ENCODE measurements at places on chromosomes 12 and 14.
A peak's percentile ranks its signal among the peaks of the same experiment; 100 is the strongest.

- no peak for DNase-seq
Measured at GRCh38 chr12:129530517-129530916, 373.3 kb downstream of the TMEM132D start.

DNA sequence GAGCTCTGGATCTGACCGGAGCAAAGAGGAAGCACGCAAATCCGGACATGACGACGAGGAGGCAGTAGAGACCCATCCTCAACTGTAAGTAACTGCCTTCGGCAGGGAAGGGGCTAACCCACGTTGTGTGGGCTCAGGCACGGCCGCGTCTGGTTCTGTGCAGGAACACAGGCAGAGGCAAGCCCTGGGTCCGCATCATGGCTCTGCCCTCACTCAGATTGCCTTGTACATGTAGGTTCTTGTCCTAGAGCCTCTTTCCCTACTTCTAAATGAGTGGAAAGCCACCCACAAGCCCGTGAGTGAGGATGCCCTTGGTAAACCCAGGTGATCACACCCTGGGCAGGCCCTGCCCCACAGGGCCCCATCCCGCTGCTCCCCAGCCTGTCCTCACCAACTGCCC lies 8.9 kb upstream of the RPLP0 start:
- DNase-seq, result no peak

GRCh38 chr14:99568567-99569560 lies 35.1 kb downstream of the CCDC85C start:
- DNase-seq, result no peak

DNA sequence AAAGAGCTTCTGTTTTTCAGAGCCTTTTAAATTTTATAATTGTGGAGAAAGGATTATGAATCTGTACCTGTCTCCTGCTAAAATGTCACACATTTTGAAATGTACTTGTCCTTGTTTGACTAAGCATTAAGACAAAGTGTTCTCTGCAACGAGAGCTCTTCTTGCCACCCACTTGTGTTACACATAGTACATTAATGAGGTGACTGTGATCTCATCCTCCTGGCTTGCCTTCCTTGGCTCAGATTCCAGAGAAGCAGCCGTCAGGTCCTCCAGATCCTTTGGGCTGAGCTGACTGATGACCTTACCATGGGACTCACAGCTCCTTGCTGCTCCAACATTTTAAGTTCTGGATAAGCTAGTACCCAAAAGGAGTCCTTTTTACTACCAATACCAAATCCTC lies 81.4 kb downstream of the BBS10 start:
- DNase-seq, result no peak

DNA sequence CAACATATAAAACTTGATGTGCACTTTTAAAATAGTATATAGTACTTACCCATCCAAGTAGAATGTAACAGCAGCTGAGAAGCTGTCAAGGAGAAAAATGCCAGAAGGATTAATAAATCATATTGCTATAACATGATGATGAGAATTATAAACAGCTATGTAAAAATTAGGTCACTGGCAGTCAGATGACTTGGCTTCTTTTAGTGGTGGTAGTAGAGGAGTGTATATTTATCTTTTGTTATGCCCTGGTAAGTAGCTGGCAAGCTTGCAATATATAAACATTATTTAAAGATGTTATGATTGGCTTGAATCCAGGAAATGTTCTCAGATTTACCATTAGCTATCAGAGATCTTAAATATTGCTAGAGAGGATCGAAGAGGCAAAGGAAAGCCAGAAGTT lies 471.0 kb upstream of the MGAT4C start:
- DNase-seq, result peak; percentile 26

DNA sequence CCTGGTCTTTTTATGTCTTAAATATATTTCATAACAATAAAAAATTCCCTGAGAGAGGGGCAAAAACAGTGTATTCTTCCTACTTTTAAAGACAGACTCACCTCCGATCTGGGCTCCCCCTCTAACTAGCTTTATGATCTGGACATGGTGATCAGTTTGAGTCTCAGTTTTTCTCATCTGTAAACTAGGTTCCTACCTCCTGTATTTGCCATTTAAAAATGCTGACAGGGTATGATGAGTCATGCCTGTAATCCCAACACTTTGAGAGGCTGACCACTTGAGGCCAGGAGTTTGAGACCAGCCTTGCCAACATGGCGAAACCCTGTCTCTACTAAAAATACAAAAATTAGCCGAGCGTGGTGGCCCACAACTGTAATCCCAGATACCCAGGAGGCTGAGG lies 114.8 kb upstream of the LHX5 start:
- no peak for DNase-seq

DNA sequence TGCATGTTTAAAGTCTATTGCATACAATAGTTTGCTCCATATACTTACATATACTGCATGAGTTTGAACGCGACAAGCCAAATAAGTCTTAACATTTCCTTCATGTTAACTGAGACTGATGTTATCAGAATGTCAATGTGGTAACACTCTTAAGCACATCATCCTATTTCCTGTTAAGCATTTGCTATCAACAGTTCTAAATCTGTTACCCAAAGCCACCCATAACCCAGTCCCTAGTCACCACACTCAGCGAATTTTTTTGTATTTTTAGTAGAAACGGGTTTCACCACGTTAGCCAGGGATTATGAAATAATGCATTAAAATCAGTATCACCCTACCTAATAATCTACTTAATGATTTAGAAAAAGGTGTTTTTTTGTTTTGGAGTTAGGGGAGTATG lies 39.4 kb downstream of the HNRNPC start:
- DNase-seq, result no peak

DNA sequence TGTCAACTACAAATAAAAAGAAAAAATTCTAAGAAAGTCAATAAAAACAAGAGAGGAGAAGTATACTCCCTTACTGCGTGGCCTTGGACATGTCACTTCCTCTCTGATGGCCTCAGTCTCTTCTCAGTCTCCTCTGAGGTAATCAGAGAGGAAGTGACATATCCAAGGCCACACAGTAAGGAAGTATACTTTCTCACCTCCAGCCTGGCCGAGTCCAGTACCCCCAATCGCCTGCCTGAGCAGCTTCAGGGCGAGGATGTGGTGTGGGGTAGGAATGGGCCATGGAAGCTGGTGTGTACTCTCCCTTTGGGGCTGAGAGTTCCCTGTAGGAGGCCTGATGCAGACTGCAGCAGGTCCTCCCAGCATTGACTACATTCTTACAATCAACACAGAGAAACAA lies 15.8 kb downstream of the VDR start:
- no peak for DNase-seq

DNA sequence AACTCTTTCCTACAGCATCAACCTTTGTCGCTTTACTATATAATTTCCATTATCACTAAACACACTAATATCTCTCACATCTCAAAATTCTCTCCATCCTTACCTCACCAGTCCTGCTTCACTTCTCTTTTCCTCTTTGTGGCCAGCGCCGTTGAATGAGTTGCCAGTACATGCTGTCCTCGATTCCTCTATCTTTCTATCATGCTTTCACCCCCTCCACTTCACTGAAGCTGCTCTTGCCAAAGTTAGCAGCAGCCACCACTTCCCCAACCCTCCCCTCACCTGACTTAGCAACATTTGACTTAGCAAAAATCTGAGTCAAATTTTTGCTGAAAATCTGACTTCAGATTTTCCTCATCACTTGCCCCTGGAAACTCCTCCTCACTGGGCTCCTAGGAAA lies 210.4 kb downstream of the ANO6 start:
- DNase-seq, result no peak

DNA sequence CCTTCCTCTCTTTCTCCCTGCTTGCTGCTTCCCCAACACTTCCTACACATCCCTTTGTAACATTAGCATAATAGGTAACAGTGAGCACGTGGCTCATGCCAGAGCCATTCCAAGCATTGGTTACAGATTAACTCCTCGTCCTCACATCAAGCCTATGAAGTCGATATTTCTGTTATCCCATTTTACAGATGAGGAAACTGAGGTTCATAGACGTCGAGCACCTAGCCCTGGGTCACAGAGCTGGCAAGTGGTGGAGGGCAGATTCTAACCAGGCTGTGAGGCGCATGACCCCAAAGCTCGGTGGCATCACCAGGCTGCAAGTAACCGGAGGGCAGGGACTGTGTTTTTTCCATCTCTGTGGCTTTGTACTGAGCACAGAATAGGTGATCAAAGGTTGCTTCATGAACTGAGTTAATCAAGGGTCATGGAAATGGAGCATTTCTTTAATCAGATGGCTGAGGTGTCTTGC lies 5.7 kb upstream of the SERPINA1 start:
- no peak for DNase-seq

DNA sequence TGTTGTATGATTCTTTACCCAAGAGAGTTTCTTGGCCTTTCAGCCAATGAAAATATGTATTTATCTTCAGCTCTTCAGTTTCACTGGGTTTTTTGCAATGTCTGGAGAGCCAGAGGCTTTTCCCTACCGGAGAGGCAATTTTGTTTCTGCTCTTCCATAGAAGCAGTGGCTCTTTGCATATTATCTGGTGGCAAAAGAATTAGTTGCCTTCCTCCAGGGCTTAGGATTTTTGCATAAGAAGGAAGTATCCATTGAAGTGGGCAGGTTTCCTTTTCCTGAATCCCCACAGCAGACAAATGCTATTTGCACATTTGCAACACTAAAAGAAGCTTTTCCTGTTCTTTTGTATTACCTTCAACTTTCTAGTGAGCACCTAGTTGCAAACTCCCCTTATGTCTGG lies 75.2 kb downstream of the NTS start:
- no peak for DNase-seq

- no peak for DNase-seq
Measured at GRCh38 chr12:108811411-108812180, 45.8 kb downstream of the SSH1 start.

DNA sequence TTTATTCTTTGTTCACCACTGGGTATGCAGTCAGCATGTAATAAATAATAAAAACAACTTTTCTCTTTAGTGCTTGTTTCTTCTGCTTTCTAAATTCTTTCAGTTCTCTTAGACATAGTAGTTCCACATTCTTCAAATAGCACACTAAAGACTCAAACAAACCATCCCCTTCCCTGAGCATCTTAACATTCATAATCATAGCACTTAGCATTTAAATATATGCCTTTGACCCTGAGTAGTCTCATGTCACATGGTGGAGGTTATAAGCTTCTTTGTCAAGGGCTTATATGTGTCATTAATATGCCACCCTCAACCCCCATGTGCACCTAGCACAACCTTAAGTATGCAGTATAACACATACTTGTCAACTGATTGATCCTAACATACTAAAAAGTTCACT lies 212.7 kb downstream of the PHLDA1 start:
- DNase-seq, result no peak

- no peak for DNase-seq
Measured at GRCh38 chr14:94384342-94384741, 4.1 kb downstream of the SERPINA1 start.

DNA sequence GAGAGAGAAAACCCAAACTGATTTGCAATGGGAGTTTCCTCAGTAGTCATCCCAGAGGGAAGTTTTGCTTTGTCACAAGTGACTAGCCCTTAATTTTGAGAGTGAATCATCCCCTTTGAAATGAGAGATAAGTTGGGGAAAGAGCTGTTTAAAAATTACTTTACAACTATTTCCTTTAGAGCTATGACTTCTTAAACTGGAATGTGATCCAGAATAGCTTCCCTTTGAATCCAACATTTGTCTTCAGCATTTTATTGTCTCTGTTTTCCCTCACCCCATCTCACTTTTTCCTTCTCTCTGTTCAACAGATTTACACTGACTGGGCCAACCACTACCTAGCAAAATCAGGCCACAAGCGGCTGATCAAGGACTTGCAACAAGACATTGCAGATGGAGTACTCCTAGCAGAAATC lies 109.3 kb downstream of the NAV3 start:
- DNase-seq, result peak; percentile 71

GRCh38 chr14:53710615-53711014 lies 246.0 kb downstream of the BMP4 start:
- no peak for DNase-seq

GRCh38 chr12:3772380-3772779 lies 19.5 kb upstream of the CRACR2A start:
- DNase-seq, result peak; percentile 17

DNA sequence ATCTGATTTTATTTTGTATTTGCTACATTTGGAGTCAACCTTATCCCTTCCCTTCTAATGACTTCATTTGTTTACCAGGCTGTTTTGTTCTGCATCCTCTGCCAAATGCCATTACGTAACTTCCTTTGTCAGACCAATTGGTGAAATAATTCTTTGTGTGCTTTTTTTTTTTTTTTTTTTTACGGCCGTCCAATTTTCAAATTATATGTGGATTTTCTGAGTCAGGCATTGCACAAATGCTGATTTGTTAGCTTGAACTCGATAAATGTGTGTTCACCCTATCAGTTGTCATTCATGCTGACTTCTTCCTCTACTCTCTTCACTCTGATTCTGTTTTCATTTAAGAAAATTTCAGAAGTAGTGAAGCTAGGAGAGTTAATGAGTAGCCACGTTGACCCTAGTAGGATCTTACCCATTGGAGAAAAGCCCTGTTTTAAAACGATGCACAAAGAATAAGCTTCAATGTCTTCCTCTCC lies 386.2 kb downstream of the DIO2 start:
- DNase-seq, result no peak

DNA sequence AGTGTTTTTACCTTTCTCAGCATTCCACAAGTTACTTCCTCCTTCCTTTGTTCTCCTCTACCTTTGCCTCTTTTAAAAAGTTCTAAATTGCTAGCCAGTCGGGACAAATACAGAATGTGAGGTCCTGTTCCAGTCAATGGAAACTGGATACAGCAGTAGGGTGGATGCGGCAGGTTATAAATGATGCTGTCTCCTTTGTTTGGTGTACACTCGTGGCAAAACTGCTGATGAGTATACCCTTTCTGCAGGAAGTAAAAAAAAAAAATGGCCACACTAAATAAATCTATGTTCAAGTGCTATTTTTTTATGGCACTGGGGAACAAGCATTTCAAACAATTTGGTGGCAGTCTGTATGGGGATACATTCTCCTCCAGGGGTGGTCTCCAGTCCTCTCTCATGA lies 27.5 kb downstream of the KLRK1 start:
- no peak for DNase-seq

GRCh38 chr14:94562941-94563883 lies 2.0 kb downstream of the SERPINA4 start:
- DNase-seq, result no peak

- no peak for DNase-seq
Measured at GRCh38 chr12:14663002-14663401, 33.4 kb downstream of the GUCY2C start.

- no peak for DNase-seq
Measured at GRCh38 chr12:59164991-59165718, 244.9 kb upstream of the LRIG3 start.

- DNase-seq, result no peak
Measured at GRCh38 chr12:47745485-47746041, 13.1 kb downstream of the RAPGEF3 start.

DNA sequence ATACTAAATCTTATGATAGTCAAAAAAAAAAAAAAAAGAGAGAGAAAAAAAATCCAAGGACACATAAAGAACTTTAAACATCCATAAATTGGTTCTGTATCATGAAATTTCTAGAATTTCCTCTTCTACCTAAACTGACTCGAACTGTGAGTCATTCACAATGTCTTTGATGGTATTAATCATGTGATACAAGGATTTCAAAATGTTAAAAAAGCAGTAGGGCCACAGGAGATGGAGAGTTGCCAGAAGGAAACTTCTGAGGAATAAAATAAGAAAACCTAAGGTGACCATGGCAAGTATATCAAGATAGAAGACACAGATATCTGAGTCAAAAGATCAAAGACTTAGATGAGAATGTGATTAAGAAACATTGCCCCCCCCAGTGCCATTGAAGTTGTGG lies 1320.9 kb upstream of the FLRT2 start:
- no peak for DNase-seq

- no peak for DNase-seq
Measured at GRCh38 chr14:58826845-58827686, 189.3 kb downstream of the DACT1 start.

Measured in pulmonary artery endothelial cell (primary cell).